Substantia nigra (tissue), 51 donors: ENCODE measurements at places on chromosomes 7 and 10.

DNA sequence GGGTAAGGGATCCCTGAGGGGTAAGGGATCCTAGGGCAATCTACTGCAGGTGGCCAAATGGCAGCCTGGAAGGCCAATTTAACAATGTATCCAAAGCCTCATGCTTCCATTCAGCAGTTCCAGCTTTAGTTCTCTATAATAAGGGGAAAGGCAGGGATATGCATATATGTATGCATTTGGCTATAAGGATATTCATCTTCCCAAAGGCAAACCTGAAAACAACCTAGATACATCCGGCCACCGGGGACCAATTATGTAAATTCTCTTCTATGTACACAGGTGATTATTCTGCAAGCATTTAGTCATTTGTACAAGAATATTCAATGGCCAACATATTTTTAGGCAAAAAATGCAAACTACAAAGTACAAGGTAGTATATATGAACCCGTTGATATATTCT lies 26.7 kb downstream of the PSAP start:
- DNase-seq: no peak

GRCh38 chr7:103564416-103564815 lies 118.4 kb upstream of the SLC26A5 start:
- no peak for DNase-seq

DNA sequence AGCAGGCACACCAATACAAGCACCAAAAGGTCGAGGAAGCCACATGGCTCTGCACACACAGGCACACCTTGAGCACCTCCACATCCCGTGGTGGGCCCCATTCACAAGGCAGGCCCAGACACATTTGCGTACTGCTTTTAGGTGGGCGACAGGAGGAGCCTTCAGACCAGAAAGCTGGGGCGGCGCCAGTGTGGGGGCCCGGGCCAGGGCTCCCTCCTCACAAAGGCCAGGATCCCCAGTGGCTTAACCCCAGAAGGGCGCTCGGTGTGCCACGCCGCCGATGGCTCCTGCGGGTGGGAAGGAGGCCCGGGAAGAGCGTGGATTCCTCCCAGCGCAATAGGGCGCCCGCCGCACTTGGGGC lies 2.8 kb upstream of the SMARCD3 start:
- DNase-seq: no peak

DNA sequence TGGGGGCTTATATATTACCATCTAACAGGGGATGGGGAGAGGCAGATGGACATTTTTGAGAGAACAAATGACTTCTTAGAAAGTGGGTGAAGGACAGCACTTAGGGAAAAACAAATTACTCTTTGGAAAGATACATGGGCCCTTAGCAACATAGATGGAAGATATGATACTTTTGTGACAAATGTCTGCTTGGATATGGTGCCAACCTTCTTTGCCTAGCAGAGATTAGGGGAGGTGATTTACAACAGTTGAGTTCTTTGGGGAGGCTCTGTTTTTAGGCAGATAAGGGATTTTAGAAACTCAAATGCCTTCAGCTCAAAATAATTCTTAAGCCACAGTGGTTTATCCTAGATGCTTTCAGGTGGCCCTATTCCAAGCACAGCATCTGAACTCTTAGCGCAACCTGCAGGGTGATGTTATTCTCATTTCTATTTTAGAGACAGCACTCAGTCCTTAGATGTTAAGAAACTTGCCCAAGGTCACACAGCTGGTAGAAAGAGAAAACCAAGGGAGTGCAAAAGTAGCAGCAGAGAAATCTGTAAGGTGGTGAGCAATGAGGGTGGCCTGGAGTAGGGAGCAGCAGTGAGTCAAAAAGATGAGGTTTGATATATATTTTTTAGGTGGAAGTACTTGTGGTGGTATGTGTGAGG lies 75.1 kb upstream of the KMT2E start:
- no peak for DNase-seq

DNA sequence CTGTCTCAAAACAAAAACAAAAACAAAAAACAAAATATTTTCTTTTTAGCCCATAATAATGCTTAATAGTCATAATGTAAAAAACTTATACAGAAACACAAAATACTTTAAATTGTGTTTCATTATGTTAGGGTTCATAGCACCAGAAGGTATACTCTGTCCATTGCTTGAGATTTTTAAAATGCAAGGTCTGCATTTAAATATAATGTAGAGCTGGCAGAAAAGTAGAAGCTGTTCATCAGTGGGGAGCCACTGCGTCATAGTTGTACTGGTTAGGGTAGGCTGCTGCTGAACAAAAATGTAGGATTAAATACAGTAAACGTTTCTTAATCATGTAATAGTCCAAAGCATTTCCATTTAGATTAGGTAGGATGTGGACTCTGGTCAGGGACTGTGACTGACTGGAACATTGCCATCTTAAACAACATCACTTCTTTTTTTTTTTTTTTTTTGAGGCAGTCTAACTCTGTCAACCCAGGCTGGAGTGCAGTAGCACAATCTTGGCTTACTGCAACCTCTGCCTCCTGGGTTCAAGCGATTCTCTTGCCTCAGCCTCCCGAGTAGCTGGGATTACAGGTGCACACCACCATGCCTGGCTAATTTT lies 85.2 kb downstream of the ANKIB1 start:
- DNase-seq: no peak

GRCh38 chr7:27587429-27587828 lies 75.3 kb downstream of the HIBADH start:
- DNase-seq: no peak

DNA sequence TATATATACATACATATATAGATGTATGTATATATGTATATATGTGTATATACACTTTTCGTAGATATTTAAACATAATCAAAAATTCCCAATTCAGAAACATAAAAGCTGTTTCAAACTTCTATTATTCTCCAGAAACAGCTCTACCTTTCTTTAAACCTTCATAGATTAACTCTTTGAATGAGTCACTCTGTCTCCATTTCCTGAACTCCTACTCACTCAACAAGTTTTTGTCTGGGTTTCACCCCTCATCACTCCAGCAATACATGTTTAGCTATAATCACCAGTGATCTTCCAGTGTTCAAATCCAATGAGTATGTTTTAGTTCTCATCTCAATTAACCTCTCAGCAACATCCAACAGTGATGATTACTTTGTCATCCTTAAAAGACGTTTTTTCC lies 9.6 kb downstream of the DGKB start:
- no peak for DNase-seq

GRCh38 chr10:24722131-24722675 lies 1.5 kb downstream of the ARHGAP21 start:
- no peak for DNase-seq

- no peak for DNase-seq
These were observed 9.2 kb downstream of the NYAP1 start for GRCh38 chr7:100492738-100493475.

GRCh38 chr7:131327049-131327625 lies 539 bp upstream of the MKLN1 start:
- peak; percentile 52 for DNase-seq

GRCh38 chr10:4473977-4474376 lies 352.0 kb upstream of the AKR1E2 start:
- no peak for DNase-seq

DNA sequence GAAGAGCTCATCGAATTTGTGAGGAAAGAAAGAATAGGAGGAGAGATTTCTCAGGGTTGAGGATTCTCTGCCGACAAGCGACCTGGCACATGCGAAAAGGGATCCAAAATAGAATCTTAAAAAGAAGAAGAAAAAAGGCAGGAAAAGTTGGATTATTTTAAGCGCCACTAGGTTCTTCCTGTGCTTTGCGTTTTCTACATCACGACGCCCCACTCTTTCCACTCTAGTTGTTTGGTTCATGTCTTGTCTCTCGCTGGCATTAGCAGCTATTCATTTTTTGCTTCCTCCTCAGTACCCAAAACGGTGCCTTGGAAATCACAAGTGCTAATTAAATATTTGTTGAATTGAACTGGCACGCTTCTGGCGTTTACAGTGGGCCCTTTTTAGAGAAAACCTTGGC lies 674 bp upstream of the FRA10AC1 start:
- no peak for DNase-seq

DNA sequence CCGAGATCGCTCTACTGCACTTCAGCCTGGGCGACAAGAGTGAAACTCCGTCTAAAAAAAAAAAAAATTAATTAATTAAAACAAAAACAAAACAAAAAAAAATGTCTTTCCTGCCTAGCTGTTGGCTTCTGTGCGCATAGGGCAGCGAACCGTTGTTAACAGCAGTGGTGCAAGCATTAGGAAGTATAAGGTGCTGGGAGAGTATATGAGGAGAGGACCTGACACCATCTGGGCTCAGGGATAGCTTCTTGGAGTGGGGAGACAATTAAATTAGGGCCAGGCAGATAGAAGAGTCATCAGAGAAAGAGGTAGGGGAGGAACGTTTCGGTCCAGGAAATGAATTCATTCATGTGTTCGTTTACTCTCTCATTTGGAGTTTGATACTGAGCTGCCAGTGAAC lies 46.2 kb upstream of the EZH2 start:
- no peak for DNase-seq

DNA sequence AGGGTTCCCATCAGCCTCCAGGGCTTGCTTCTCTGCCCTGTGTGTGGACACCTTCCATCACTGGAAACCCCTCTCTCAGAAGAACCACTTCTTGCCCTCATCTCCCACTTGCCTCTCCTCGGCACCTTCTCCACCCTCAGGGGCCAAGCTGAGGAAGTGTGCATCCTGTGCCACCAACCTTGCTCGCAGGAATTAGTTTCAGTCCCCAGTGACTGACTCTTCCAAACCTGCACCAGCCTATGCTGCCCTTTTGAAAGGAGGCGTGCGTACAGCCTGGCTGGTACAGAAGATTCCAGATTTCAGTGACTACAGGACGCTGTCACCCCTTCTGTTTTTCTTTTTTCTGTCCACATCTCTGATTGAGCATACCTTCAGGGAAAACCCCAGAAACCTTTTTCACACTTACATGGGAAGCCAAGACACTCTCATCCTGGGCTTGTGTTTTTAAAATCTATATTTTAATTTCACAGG lies 67.1 kb downstream of the IKZF1 start:
- no peak for DNase-seq

DNA sequence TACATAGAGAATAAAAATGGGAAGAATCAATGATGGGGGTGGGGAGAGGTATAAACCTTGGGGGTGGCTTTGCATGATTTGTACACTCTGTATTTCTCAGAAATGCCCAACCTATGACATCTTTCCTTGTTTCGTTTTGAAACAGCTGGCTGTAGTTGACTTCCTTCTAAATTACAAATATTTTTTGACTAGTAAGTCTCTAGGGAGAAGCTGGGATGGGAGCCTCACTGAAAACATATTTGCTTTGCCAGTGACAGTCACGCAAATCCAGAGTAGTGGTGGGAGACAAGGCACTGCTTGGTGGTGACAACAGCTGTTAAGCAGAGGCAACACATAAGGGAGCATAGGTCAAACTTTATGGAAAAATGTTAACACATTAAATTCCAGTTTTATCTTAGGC lies 440.5 kb downstream of the SEMA3D start:
- DNase-seq: no peak

DNA sequence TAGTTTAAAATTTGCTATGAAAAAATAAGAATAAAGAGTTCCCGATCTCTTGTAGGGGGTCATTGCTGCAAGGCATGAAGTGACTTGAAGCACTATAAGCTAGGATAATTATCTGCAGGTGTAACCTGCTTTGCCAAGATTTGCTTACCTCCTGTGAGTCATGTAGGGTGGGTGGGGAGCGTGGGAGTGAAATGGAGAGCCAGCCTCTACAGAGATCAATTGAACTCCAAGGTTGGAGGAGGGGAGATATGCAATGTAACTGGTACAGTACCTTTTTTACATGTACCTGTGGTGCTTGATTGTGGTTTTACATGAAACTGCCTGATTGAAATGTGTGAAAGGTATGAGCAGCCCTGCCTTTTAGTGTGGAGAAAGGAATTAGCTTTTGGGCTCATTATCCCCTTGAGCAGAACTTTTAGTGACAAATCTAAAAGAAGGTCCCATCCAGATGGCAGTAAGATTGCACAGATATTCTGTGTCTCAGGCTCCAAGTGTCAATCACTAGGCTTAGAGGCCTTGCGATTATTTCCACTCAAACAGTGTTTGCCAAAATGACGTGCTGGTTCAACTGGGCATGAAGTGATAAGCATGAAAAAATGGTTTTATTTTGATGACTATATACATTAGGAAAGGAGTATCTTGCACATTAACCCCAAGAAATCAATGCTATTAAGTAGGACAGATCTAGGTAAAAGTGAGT lies 138.6 kb upstream of the GRB10 start:
- DNase-seq: no peak

- DNase-seq: no peak
These were observed 82.2 kb downstream of the SLC16A9 start for GRCh38 chr10:59627366-59628018.

DNA sequence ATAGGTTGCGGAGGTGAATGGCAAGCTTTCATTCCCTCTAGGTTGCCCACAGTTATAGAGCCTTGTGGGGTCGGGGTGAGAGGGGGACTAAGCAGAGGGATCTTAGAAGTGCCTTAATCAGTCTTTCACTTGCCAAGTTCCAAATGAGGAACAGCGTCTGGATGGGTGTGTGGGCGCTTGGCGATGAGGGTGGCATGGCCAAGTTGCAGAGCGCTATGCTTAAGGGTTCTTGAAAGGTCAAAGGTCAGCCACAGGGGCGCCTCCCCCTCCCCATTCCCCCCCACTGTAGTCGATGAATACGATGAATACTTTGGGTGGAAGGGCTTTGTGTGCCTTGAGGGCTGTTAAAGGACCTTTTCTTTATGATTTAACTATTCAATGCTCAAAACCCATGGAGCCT lies 185.0 kb downstream of the TCF7L2 start:
- no peak for DNase-seq

DNA sequence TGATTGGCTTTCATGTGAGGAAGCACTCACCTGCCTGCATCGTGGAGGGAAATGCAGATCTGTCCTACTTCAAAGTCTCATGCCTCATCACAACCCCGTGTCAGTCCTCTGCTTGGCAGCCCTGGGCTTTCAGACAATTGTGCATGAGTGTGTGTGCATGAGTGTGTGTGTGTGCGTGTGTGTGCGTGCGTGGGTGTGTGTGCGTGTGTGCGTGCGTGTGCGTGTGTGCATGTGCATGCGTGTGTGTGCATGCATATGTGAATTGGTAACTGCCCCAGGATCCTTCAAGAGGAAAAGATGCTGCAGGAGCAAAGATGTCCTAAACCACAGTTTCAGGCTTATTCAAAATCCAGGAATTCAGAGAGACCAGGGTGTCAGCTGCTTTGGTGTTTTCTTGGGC lies 71.3 kb downstream of the LANCL2 start:
- DNase-seq: no peak

DNA sequence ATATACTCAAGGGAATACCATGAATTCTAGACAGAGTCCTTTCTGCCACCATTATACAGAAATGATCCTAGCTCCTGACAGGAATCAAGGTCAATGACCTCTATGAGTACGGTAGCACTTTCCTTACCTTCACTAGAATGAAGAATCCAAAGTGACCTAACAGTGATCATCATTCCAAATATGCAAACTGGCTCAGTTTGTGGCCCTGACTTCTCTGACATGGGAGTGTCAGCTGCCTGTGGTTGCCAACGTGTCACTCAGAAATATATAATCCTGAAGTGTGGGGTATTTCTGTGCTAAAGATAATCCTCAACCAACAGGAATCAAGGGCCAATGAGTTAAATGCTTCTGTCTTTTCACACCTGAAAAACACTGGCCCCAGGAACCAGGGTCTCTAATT lies 45.7 kb downstream of the COPG2 start:
- DNase-seq: no peak
